Right renal pelvis (tissue), 4 donors: ENCODE measurements at places on chromosomes 5 and 9.
A peak's percentile ranks its signal among the peaks of the same experiment; 100 is the strongest.

DNA sequence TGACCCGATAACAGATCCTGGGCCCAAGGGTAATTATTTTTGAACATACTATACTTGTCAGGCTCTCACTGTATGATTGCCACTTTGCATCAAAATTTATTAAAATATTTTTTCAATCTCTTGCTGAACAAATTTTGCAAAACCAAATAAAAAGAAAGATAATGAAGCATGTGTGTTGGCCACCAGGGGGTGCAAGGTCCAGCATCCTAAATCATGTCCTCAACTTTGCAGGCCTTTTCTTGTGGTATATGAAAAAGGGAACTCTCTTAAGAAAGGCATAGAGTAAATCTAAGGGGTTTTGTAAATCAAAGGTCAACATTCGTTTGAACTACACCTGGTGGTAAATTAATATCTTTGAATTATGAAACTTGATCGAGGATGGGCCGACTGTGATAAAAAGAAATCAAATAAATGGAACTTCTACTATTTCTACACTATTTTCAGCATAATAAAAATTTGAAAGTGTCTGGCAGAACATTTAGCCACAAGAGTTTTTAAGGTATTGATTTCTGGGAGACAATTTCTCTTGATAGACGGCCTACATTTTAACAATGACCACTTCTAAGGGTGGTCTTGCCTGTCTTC lies 676.5 kb downstream of the DMRTA1 start:
- DNase-seq, result peak; percentile 18

GRCh38 chr9:124038790-124039633 lies 27.4 kb downstream of the LHX2 start:
- DNase-seq, result no peak

GRCh38 chr5:6187501-6187900 lies 190.8 kb downstream of the MED10 start:
- DNase-seq, result no peak

GRCh38 chr5:166441-167372 lies 24.6 kb upstream of the LRRC14B start:
- DNase-seq, result no peak

DNA sequence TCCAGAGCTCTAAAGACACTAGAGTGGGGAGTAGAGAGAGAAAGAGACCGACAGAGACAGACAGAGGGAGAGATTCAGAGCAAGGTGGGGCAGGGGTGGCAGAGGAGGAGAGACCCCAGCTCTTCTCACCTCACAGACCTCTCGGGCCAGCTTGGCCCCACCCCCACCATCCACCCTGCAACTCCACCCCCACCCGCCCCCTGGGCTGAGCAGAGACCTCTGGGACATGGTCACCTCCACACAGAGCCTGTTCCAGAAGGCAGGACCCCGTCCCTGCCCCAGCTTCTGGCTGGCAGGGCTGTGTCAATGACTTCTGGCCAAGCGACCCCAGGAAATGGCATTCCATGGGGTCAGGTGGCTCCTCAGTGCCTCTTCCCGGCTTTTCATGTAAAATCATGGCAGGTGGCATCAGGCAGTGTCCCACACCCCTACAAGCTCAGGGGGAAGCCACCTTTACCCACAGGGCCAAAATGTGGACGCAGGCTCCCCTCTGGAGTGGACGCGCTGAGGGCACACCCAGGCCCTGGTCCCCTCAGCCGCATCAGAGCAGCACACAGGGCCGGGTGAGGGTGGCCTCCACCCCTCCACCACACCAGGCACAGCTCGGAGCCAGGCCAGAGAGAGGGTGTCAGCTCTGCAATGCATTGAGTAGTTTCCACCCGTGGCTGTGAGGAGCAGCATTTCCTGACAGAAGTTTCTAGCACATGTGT lies 131.2 kb upstream of the LPCAT1 start:
- DNase-seq, result no peak

DNA sequence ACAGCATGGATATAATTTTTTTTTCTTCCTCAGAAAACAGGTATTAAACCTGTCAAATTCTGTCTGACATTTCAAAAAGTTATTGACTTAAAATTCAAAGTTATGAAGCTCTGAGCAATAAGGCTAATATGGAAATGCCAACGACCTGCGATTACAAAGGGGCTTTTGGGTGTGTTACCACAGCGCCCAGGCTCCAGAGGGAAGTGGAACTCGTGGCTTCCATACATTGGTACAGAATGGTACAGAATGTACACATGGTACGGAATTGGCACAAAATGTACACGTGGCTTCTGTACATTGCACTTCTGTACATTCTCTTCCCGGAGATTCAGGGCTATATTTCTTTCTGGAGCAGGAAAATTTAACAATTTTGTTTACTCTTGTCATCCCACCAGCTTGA lies 225.1 kb upstream of the TBCA start:
- DNase-seq, result no peak

GRCh38 chr9:20538956-20539355 lies 83.3 kb downstream of the MLLT3 start:
- DNase-seq, result no peak

- no peak for DNase-seq
Measured at GRCh38 chr9:4662989-4663792, 1.1 kb downstream of the PLPP6 start.

- DNase-seq, result no peak
Measured at GRCh38 chr5:57324181-57324580, 150.3 kb downstream of the GPBP1 start.

DNA sequence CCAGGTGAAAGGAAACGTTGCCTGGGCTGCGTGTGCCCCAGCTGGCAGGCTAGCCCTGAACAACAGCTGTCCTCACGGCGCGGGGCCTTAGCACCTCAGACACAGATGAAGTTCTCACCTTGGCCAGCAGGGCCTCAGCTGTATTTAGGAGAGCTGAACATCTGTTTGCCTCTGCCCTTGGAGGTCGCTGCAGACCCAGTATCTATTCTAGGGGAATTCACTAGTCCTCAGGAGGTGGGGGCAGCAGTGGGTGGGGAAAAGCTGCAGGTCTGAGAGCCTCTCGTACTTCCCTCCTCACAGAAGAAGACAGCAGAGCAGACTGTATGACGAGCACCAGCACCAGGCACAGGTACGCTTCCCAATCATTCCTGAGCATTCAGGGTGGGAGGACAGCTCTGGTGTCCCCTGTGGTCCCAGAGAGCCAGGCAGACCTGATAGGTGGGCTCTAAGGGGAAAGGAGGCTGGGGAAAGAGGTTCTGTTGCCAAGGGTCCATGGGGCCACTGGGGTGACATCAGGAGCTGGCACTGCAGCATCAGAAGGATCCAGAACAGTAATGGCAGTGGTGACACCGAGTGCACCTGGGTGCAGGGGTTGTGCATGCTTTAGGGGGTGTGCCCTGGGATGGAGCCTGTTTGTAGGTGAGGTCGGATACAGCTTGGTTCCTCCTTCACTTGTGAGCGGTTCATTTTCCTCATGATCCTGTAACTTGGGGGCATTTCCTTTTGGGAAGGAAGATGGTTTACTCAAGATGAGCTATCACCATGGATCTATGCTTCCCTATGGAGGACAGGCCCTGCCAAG lies 13.8 kb downstream of the CD74 start:
- DNase-seq, result no peak

GRCh38 chr5:139901986-139902385 lies 106.4 kb downstream of the PSD2 start:
- no peak for DNase-seq

- DNase-seq, result peak; percentile 19
Measured at GRCh38 chr5:116806836-116807235, 232.2 kb upstream of the SEMA6A start.

- DNase-seq, result no peak
Measured at GRCh38 chr9:113511047-113511521, 47.6 kb downstream of the RGS3 start.

GRCh38 chr5:79824444-79824843 lies 134.8 kb downstream of the CMYA5 start:
- no peak for DNase-seq

- DNase-seq, result no peak
Measured at GRCh38 chr9:35771943-35772342, 17.9 kb upstream of the MSMP start.

GRCh38 chr5:162091336-162091735 lies 23.8 kb downstream of the GABRG2 start:
- no peak for DNase-seq

DNA sequence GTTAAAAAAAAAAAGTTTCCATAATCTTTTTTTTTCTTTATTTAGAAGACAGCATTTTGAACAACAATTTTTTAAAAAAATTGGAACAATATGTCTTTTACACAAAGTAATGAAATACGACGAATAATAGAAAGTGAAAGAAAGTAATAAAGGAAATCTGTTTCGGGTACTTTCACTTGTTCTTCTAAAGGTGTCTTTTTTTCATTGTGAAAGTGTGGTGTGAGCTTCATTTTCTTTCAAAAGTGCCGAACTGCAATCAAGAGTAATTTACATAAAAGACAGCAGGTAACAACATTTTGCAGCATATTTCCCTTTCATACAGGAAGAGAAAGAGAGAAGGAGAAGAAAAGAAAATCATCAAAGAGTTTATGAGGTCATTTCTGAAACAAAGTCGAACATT lies 159.7 kb upstream of the CDH12 start:
- DNase-seq, result no peak

DNA sequence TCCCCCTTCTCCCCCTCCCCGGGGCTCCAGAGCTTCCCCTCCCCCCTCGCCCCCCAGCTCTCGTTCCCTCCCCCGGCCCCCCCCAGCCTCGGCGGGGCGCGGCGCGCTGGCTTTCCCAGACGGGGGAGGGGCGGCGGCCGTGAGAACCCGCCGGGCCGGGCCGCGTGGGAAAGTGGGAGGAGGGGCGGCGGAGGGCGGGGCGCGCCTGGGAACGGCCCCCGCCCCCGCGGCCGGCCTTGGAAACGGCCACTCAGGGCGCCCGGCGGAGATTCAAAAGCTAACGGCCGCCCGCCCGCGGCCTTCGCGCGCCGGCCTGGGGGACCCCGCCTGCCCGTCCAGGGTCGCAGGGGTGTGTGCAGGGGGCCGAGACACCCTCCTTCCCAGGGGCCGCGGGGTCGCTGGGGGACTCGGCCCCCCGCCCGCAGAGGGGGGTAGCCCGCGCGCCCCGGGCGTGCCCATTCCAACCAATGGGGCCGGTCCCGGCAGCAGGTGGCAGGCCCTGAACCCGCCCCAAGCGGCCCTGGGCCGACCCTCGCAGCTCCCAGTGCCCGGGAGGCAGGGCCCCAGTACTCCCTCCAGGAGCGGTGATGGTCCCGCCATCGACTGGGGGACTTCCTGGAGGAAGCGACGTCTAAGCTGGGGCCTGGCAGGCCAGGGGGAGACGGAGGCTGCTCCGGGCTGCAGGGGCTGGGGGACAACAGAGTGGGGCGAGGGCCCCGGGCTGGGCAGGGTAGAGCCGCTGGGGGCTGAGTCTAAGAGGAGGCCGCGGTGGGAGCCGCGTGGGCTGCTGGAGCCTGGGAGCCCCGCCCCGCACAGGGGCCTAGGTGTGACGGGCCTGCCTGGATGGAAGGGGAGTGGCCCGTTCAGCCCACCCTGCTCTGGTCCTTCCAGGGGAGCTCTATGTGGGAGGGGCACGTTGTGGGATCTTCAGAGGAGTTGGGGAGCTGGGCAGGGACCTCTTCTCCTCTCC lies 14.2 kb upstream of the NRARP start:
- DNase-seq, result no peak

DNA sequence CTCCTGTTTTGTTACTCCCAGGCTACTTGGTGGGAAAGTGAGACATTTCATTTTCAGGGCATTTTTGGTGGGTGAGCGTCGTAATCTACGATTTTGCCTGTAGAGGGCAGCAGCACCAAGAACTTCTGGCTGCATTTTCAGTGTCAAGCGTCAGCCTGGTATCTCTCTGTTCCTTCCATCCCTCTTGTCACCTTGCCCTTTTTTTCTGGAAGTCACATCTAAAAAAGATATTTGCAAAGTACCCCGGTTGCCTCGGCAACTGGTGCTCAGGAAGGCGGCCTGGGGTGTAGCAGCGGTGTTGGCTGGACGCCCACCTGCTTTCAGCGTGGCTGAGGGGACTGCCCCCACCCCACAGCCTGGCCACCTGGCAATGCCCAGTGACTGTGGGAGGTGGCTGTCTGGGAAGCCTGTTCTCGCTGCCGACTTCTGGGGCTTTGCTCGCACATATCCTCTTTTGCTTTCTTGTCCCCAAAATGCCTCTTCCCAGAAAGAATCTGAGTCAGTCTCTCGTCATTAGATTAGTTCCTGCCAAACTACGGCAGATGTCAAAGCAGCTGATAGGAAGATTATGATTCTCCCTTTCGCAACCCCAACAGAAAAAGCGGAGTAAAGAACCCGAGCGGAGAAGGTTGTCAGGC lies 84.5 kb downstream of the ACER2 start:
- peak; percentile 51 for DNase-seq

GRCh38 chr5:174503086-174503460 lies 221.3 kb upstream of the MSX2 start:
- DNase-seq, result no peak

- DNase-seq, result no peak
Measured at GRCh38 chr9:130627896-130628792, 36.2 kb upstream of the PRDM12 start.

DNA sequence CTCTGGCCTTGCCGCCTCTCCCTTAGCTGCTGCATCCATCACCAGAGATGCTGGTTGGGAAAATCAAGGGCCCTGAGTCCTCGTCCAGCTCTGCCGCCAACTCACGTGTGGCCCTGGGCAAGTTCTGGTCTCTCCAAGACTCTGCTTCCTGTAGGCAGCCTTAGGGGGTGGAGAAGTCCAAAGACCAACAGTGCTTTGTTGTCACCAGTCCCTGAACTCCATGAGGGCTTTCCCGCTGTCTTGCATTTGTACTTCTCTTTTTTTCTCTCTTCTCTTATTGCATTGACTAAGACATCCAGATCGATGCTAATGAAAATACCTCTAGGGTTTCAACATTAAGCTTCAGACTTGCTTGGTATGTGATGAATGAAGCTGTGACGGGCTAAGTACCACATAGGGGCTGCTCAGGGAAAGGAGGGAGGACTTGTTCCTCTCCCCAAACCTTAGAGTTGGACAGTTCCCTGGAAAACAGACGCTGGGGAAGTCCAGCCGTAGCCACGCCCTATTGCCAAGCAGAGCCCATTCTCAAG lies 63.7 kb upstream of the STXBP1 start:
- no peak for DNase-seq

DNA sequence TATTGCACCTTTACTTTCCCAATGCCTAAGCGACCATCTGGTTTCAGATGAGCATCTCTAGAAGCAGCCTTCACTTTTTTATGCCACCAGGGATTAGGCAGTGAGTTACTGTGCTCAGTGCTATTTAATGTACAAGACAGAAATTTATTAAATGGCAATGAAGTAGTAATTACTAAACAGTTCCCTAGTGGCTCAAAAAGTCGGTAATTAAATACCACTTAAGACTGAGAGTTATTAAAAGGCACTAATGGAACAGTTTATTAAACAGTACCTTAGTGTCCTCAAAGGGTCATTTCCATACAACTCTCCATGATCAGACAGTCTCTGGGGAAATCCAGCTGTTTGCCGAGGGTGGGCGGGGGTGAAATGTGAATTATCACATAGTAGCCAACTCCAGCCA lies 42.3 kb downstream of the LHFPL2 start:
- no peak for DNase-seq
